Activated naive CD8-positive, alpha-beta T cell treated with anti-CD3 and anti-CD28 coated beads for 36 hours (primary cell): ENCODE measurements at places on chromosomes 5 and 9. TPM values are rescaled to one million over a fixed set of nuclear protein-coding genes. Genes with fewer than 3 reads are reported as not detected.

- DNase-seq, result no peak
Measured at GRCh38 chr5:4208537-4208936, 612.9 kb downstream of the IRX1 start.

GRCh38 chr5:2511126-2511525 is 240.4 kb downstream of the IRX2 start:
- no peak for DNase-seq

- no peak for DNase-seq
Measured at GRCh38 chr5:97839341-97840086, 656.5 kb upstream of the RIOK2 start.

GRCh38 chr5:108028412-108028811 is 353.5 kb downstream of the FBXL17 start:
- DNase-seq, result no peak

Gene SIMC1
- total RNA-seq, result 23.5 TPM

DNA sequence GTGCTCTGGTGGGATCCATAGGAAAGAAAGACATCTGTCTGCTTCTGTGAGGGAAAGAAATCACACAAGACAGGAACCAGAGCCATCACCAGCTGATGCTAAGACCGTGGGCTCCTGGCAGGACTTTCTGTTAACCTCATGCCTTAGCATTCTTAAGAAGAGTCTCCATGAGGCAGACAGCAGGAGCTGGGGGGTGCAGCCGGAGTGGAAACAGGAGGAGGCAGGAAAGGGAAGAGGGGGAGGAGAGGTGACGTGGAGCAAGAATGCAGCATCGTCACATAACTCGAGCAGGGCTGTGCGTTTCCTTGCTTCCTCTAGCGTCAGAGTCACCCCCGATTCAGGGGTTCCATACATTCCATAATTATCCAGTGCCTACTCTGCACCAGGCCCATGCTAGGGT is 53.6 kb downstream of the ERGIC1 start:
- no peak for DNase-seq

DNA sequence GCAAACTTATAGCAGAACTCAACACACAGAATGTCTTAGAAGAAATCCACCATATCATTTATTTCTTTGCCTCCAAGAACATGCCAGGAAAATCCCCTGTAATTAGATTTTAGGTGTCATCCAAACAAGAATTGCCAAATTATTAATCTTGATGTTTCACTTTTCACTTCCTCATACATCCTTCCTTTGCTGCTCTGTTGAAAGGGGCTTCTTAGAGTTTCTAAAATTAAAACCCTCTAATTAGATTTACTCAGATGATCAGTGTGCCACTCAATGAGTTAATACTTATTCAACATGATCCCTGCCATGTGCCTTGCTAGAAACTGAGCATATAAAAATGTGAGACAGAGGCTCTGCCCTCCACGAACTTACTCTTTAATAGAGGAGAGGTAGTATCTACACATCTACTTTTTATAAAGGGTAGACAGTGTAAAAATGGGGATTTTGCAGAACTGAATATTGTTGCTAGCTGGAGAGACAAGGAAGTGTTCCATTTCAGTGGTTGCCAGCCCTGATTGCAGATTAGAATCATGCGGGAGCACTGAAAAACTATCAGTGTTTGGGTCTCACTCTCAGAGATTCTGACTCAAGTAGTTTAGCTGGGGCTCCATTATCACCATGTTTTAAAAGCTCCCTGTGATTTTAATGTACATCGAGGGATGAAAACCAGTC is 498.4 kb downstream of the TLE4 start:
- DNase-seq, result no peak

DNA sequence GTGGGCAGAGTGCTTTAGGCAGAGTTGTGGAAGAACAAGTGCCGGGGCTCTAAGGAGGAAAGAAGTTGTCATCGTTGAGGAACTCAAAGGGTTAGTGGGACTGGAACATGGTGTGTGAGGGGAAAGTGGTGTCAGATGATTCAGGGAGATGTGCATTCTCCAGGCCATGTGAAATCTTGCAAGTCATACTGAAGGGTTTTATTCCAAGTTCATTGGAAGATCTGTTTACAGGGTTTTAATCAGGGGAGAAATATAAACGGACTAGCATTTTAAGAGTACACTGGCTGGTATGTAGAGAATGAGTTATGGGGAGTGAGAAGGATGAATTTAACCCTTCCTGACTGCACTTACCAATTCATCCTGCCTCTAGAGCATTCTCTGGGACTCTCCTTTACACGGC is 49.3 kb downstream of the NR2F1 start:
- DNase-seq, result no peak

- DNase-seq, result no peak
Measured at GRCh38 chr5:135874461-135874860, 21.2 kb downstream of the IL9 start.

Gene CKMT2
- total RNA-seq, result not detected

DNA sequence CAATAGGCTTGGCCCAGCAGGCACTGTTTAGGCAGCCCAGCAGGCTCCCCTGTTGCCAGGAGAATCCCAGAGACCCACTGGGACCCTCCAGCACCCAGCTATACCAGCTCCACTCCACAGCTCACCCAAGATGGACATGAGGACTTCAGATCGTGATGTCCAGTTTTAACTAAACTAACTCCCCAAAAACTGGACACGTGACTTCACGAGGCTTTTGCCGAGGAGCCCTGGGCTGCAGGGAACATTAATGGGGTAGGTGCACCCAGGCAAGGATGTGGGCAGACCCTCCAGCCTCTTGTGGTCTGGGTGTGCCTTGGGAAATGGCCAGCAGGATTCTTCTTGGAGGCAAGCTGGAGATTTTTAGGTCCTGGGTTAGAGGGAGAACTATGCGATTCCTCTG is 8.9 kb upstream of the NKD2 start:
- DNase-seq, result no peak

DNA sequence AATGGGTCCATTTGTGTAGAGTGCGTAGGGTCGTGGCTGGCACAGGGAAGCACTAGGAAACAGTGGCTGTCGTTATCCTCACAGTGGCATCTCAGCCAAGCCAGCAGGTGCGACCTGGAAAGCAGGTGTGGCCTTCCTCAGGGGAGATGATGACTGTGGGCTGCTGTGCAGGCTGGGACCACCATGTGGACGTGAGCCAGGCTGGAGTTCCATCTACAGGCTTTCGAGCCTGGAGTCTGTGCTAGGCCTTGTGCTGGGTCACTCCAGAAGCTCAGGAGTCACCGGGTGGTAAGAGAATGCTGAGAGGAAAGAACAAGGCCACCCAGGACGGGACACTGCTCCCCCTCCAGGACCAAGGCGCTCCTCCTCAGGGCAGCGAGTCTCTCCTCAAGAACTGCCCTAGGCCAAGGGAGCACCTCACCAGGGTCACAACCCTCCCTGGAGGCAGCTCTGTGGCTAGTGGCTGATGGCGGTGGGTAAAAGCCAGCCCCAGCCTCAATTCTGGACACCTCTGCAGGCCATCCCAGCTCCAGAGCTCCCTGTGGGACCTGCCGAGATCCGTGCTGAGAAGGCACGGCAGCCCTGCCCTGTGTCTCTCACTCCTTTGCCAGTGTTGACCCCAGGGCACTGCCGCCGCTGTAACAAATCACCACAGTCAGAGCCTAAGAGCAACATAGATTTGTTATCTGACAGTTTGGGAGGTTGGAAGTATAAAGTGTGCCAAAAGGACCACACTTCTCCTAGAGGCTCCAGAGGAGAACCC is 36.0 kb downstream of the WHRN start:
- no peak for DNase-seq

DNA sequence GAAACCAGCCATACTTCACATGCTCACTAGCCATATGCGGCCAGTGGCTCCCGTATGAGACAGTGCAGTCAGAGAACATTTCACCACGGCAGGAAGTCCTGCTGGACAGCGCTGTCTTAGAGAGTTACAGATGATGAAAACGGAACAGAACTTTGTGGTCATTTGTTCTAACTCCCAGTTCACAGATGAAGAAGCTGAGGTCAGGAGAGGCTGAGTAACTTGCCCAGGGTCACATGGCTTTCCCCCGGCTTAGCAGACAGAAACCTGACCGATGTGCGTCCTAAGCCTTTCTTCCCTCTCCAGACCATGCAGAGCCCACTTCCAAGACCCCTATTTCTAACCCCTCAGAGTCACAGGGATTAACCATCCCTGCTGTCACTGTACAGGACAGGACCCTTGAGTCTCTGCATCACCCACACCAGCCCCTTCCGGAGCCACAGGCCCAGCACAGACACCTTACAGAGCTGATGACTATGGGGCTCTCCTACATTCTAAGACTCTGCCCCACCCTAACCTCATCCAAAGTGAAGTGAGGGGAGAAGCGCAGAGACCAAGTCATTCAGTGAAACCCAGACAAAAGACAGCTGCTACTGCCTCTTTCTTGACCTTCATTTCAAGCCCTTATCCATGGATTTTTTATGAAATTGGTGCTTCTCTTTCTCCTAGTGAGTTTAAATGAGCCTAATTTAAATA is 86.9 kb downstream of the PTPN3 start:
- peak; percentile 22 for DNase-seq

Gene ZNF618
- 0.70 TPM for total RNA-seq

Gene CYLC2
- not detected for total RNA-seq

Gene PHYHD1
- 0.49 TPM for total RNA-seq

Gene SV2C
- total RNA-seq, result not detected

DNA sequence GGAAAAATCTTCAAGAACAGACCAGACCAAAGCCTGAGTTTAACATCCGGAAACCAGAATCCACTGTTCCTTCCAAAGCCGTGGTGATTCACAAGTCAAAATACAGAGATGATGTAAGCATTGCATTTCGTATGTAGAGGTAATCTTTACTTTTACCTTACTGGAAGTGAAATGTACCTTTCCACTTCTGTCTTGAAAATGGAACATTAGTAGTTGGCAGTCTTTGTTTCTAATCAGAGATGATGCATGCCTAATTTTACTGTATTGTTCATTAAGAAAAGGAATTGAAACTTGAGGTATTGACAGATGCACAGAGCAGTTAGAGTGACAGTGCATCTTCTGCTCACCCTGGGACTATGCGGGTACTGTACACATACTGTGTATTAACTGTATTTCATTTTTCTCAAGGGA is 34.6 kb downstream of the HABP4 start:
- no peak for DNase-seq

- no peak for DNase-seq
Measured at GRCh38 chr9:21933281-21933680, 60.9 kb downstream of the CDKN2A start.

GRCh38 chr5:108366500-108366899 is 15.4 kb downstream of the FBXL17 start:
- DNase-seq, result no peak

GRCh38 chr9:121261755-121262154 is 6.2 kb upstream of the GSN start:
- no peak for DNase-seq

Gene LCN10
- total RNA-seq, result 5.4 TPM

GRCh38 chr9:114169029-114169951 is 14.0 kb downstream of the COL27A1 start:
- DNase-seq, result no peak

DNA sequence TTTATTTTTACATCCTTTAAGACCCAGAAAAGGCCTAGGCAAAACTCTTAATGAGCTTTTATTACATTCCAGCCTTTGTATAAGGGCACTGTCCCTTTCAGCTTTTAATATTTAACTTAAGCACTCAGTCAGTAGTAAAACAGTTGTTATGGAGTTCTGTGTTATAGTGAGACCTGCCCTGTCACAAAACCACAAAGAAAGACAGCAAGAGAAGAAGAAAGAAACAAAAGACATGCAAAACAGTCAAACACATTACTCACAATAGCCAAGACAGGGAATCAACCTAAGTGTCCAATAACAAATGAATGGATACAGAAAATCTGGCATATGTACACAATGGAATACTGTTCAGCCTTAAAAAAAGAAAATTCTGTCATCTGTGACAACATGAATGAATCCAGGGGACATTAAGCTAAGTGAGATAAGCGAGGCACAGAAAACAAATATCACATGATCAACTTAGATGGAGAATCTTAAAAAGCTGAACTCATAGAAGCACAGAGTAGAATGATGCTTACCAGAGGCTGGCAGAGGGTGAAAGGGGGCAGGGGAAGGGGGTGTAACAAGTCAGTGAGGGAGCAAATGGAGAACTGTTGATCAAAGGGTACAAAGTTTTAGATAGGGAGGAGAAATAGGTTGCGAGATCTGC is 63.8 kb upstream of the CCNG1 start:
- DNase-seq, result no peak

DNA sequence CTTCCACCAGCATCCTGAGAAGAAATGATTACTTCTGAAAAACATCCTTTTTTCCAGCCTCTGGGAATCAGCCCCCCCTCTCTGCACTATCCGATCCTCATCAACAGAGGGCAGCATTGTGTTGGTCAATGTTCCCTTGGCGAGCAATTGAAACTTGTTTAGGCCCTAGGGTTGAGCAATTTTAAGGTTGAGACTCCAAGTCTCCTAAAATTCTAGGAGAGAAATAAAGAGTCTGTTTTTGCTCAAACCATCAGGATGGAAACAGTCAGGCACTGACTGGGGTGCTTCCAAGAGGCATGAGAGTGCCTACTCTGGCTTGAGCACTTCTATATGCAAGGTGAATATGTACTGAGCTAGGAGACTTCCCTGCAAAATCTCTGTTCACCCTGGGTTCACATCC is 12.4 kb upstream of the CYFIP2 start:
- no peak for DNase-seq

GRCh38 chr5:115333164-115333563 is 36.7 kb upstream of the CCDC112 start:
- DNase-seq, result no peak

DNA sequence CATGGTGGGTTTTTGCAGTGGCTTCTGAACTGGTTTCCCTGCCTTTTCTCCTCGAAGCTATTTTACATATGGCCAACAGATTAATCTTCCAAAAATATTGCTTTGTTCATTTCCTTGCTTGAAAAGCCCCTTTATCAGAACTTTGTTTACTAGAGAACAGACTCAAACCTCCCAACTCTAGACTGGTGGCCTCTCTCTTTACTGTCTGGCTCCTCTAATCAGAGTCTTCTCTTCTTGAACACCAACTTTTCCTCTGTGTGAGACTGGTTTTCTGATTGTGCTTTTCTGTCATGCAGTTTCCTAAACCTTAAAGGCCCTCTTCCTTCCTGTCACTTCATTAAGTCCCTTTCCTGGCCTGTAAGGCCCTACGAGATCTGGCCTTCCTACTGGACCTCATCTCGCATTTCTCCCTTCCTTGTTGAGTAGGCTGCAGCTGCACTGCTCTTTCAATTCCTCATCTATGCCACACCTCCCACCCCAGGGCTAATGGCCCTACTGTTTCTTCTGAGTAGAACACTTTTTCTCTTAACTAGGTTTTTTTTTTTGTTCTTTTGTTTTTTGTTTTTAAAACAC is 5.7 kb downstream of the C9orf43 start:
- no peak for DNase-seq

GRCh38 chr5:53906736-53907135 is 346.3 kb downstream of the NDUFS4 start:
- no peak for DNase-seq

Gene GARIN3
- 0.46 TPM for total RNA-seq

Gene KCTD16
- total RNA-seq, result 0.16 TPM
